Esophagus squamous epithelium (tissue), 5 donors: ENCODE measurements at places on chromosomes 6 and 20.

DNA sequence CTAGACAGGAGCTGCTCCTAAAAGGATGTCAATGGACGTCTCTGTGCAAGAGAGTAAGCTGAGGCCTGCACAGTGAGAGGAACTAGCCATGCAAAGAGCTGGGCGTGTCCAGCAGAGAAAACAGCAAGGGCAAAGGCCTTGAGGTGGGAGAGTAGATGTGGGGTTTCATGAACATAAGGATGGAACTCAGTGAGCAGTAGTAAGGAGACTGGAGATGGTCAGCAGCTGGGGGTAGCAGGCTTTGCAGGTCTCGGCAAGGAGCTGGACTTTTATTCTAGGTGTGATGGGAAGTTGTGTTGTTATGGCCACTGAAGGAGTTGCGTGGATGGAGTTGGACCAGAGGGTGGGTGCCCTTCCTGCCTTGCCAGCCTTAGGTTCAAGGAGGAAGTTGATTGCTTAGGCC is 90.7 kb upstream of the SIRPA start:
- no peak for DNase-seq

DNA sequence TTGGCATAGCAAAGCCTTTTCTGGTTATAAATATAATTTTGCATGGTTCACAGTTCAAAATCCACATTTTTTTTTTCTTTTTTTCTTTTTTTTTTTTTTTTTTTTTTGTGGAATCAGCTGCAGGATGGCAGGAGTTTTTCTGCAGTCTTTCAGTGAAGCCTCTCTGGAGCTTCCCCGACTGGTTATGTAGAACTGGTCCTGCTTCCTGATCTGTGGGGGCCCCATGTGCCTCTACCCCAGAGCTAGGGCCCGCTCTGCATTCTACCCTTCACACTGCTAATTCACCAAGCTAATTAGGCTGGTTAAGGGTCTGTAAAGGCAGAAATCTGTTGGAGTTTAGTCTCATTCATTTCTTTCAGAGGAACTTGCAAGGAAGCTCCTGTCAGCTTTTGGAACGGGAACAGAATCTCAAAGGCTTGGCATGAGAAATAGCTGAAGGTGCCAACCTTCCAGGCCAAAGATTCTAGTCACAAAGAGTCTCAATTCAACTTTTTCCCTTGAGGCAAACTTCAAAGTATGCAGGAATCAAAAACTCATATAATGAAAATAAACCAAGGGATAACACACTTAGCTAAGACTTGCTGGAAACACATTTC is 45.5 kb downstream of the HMGN3 start:
- no peak for DNase-seq

GRCh38 chr20:63364801-63365585 is 3.8 kb upstream of the CHRNA4 start:
- no peak for DNase-seq

GRCh38 chr20:63323357-63323981 is 30.5 kb downstream of the COL20A1 start:
- DNase-seq: no peak

DNA sequence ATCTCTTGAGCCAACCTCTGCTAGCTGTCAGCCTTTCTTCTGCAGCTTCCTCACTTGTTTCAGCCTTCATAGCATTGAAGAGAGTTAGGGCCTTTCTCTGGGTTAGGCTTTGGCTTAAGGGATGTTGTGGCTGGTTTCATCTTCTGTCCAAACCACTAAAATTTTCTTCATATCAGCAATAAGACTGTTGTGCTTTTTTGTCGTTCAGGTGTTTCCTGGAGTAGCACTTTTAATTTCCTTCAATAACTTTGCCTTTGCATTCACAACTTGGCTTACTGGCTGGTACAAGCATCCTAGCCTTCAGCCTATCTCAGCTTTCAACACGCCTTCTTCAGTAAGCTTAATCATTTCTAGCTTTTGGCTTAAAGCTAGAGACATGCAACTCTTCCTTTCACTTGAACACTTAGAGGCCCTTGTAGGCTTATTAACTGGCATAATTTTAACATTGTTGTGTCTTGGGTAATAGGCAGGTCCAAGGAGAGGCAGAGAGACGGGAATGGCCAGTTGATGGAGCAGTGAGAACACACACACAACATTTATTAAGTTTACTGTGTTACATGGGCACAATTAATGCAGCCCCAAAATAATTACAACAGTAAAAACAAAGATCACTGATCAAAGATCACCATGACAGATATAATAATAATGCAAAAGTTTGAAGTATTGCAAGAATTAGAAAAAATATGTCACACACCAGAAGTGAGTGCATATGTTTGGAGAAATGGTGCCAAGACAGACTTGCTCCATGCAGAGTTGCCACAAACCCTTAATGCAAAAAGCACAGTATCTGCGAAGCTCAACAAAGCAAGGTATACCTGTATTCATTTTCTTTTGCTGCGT is 98.6 kb downstream of the HIVEP1 start:
- DNase-seq: no peak

GRCh38 chr6:130132286-130132701 is 90.5 kb downstream of the SAMD3 start:
- no peak for DNase-seq

DNA sequence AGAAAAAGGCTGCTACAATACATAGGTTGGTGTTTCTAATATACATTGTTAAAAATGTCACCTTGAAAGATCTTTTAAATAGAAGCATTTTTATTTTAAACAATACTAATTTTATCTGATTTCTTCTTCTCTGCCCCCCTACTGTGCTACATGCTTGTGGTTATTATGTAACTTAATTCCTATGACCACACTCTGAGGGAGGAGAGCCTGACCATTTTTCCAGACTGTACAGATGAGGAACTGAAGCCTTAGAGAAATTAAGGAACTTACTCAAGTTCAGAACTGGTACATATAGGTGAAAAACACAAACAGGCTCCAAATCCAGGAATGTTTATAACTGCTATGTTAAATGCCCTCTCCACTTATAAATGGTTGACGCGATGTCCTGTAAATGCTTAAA is 43.4 kb upstream of the ARHGAP18 start:
- no peak for DNase-seq

GRCh38 chr20:50416269-50417022 is 93.7 kb upstream of the PTPN1 start:
- DNase-seq: no peak

DNA sequence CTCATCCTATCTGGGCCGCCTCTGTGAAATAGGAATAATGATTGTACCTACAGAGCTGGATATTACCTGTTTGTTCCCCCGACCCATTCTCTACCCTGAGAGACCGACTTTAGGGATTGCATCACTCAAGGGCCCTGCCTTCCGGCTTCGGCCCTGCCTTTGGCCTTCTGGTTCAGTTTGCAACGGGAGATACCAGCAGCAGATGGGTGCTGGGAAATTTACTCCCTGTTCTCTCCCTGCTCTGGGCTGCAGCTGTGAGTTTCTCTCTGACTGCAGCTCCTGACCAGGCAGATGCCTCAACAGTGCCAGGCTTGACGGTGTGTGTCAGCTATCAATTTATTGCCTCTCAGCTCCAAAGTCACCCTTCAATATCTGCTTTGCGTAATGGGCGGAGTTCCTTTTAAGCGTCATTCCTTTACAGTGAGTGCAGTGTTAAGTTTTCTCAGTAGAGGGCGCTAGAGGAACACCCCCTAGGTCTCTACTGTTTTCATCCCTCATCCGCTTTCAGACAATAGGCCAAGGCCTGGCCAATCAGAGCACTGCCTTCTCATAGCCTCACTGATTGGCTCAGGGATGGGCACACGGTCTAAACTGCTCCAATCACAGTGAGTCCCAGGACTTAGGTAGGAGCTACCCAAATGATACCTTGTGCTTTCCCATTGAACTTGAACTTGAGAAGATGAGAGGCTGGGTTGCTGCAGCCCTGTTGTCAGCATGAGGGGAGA is 30.0 kb downstream of the KCNG1 start:
- DNase-seq: no peak

DNA sequence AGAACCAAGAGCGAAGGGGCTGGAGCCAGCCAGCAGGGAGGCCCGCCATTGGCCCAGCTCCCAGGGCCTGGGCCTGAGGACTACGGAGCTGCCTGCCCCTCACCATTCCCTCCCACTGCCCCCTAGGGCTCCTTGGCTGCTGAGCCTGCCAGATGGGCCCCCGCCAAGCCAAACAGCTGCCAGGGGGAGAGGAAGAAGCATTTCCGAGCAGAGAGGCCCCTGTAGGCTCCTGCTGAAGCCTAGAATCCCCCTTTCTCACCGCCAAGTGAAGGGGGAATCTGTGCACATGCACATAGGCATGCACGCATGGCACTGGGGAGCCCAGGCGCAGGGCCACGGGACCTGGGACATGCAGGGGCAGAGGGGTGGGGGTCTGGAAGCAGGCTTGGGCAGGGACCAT is 28.5 kb upstream of the MRPS18A start:
- DNase-seq: no peak

- no peak for DNase-seq
Measured at GRCh38 chr6:160417146-160417545, 69.0 kb downstream of the SLC22A3 start.

GRCh38 chr20:39813190-39813829 is 851.2 kb downstream of the DHX35 start:
- no peak for DNase-seq

GRCh38 chr6:40164345-40164755 is 230.1 kb upstream of the MOCS1 start:
- no peak for DNase-seq

DNA sequence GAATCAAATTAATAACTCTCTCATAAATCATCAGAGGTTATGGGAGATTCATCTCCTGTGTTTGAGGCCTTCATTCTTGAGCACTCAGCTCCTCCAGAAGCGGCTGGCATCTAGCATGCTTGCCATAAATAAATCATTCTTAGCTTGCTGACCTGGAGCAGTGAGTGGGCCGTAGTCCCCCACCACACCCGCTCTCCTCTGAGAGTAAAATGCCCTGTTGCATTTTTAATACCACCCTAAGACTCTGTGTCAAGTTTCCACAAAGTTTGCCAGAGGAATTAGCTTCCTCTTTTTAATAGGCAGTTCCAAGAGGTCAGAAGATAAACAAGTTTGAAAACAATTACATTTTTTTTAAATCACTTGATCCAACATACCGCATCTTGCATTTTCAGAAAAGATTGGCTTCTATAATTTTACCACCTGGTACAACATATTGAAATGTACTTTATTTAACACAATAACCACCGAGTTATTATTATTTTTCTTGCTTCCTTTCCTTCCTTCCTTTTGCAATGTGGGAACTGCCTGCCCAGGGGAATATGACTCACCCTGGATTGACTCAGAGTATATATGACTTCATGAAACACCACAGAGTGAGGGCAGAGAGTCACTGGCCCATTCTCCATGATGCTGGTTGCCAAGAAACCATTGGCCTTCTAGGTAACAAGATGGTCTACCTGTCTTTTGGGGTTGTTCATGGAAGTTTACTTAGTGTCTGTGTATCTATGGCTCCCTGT is 29.4 kb upstream of the CLIC5 start:
- no peak for DNase-seq

GRCh38 chr20:19122395-19122794 is 90.0 kb upstream of the SLC24A3 start:
- no peak for DNase-seq

DNA sequence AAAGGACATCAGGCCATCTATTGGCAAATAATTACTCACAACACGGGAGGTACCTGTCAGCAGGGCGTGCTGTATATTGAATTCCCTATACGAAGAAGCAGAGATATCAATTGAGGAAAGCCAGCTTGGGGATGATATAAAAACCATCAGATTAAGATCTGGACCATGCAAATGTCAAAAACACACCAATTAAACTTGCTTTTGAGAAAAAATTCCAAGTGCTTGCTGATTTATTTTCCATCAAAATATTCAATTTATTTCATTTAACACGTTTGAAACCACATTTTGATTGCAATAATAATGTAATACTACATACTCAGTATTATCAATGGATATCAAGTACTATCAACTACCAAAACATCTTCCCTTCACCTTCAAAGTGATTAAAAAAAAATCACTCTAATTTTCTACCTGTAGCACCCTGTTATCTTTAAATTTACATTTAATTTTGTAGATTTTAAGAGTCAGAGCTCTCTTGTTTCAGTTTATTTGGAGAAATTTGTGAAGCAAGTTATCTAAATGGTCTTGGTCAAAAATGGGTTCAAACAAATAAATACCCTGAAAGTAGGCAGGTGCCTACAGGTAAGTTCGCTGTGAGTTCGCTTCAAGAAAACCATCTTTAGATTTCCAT is 6.8 kb upstream of the TBX18 start:
- no peak for DNase-seq

- no peak for DNase-seq
Measured at GRCh38 chr6:160004419-160005175, 35.7 kb downstream of the IGF2R start.

GRCh38 chr6:168628176-168628553 is 187.2 kb downstream of the SMOC2 start:
- no peak for DNase-seq

DNA sequence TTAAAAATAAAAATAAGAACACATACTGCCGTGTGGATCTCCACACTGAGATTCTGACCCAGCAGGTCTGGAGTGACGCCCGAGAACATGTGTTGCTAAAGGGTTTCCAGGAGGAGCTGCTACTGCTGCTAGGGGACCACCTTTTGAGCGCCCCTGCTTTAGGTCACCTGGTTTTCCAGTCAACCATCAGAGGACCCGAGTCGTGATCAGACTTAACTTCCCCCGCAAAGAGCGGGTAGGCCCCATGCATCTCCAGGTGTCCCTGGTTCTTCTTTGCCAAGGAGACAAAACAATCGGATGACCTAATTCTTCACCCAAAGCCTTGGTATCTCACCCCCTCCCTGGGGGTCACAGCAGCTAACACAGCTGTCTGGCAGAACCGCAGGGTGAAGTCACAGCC is 51.1 kb upstream of the STX16 start:
- DNase-seq: no peak

- no peak for DNase-seq
Measured at GRCh38 chr6:148947621-148948444, 201.0 kb downstream of the UST start.

GRCh38 chr6:46175446-46175845 is 4.7 kb upstream of the ENPP5 start:
- no peak for DNase-seq

GRCh38 chr6:33405386-33405940 is 5.4 kb upstream of the PHF1 start:
- no peak for DNase-seq

DNA sequence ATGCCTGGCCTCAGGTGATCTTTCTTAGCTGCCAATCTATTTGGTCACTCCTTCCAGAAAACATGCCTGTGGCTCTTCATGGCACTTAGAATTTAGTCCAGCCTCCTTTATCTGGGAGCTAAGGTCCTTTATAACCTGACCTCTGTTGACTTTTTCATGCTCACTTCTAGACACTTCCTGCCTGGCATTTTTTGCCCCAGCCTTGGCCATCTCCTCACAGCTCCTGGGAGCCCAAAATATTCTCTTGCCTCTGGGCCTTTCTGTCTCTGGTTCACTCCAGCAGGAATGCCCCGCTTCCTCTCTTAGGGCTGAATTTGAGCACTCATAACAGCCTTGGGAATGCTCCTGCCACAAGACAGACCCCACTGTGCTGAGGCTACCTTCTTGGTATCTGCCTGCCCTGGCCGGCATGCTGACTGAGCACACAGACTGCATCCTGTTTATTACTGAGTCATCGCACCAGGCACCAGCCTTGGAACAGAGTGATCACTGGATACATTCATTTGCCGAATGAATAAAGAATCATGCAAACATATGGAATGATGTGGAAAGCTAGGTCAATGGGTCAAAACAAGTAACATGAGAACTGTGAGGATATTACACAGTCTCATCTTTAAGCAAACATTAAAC is 5.8 kb upstream of the EEF1E1 start:
- no peak for DNase-seq
